ENCODE measurements at places on chromosomes 3 and 15. TPM values are rescaled to one million over a fixed set of nuclear protein-coding genes. Genes with fewer than 3 reads are reported as not detected.

GRCh38 chr3:186209810-186210752, 101.2 kb upstream of the ETV5 start:
- H3K4me1 ChIP-seq: peaks cover 31% of the 10 kb centered on the region
- no peaks in the 10 kb centered on the region for H3K27me3 ChIP-seq
- no peaks in the 10 kb centered on the region for H3K36me3 ChIP-seq
- H3K4me3 ChIP-seq: no peak overlapping the region
- DNase-seq: peak; percentile 96

DNA sequence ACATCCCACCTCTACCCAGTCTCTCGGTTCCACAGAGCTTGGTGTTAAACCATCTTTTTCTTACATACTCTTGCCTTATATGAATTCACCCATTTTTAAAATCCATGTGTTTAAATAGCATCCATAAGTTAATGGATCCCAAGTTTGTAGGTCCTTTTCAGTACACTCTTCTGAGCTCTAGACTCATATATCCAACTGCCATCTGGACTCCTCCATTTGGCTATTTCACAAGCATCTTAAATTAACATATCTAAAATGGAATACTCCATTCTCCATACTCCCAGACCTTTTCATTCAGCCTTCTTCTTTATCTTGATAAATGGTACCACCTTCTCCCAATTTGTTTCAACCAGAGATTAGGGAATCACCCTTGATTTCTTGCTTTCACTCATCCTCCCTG, 113.4 kb downstream of the CHST2 start:
- no peaks in the 10 kb centered on the region for H3K4me1 ChIP-seq
- no peaks in the 10 kb centered on the region for H3K36me3 ChIP-seq
- H3K27me3 ChIP-seq: no peaks in the 10 kb centered on the region
- DNase-seq: no peak
- no peak overlapping the region for H3K27ac ChIP-seq

GRCh38 chr3:15064299-15064834, 748 bp downstream of the MRPS25 start:
- peak overlapping the region; percentile 100 for H3K4me3 ChIP-seq
- H3K36me3 ChIP-seq: peaks cover under 1% of the 10 kb centered on the region
- no peaks in the 10 kb centered on the region for H3K27me3 ChIP-seq
- peaks cover 13% of the 10 kb centered on the region for H3K4me1 ChIP-seq

- no peaks in the 10 kb centered on the region for H3K27me3 ChIP-seq
- no peak overlapping the region for H3K27ac ChIP-seq
- H3K4me3 ChIP-seq: no peak overlapping the region
- no peak for DNase-seq
Observed at GRCh38 chr3:73207946-73208440, 146.5 kb downstream of the EBLN2 start.

DNA sequence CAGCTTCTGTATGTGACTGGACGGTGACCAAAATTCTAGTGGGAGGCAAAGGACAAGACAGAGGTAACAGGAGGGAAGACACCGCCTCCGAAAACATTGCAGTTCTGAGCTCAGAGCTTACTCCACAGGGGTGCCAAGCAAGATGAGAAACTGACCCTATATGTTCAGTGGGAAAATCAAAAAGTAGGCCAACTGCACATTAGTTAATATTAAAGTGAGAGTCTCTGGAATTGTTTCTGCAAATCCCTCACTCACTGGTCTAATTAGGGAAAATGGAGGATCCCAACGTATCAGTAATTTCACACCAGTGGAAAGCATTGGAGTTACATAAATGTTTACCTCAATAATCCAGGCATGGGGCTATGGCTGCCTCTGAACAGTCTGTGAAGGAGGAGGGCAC, 313.3 kb upstream of the KCNH8 start:
- no peak overlapping the region for H3K4me3 ChIP-seq
- H3K36me3 ChIP-seq: no peaks in the 10 kb centered on the region
- no peaks in the 10 kb centered on the region for H3K27me3 ChIP-seq
- no peaks in the 10 kb centered on the region for H3K4me1 ChIP-seq
- no peak for DNase-seq

DNA sequence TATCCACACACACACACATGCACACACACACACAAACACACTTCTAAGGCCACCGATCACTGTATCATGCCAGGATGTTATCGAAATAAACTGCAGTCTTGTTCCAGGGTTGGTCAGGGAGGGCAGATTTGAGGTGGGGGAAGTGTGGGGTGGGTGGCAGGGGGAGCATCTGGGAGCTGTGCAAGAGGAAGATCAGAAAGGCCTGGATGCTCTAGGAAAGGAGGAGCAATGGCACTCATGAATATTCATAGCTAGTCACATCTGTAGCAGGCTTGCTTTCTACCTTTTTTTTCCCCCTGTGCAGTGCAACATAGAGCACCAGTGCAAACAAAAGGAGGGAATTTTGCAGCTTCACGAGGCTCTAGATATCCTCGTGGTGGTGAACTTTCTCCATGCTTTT, 84.9 kb downstream of the MEIS2 start:
- H3K4me1 ChIP-seq: no peaks in the 10 kb centered on the region
- H3K36me3 ChIP-seq: no peaks in the 10 kb centered on the region
- peak; percentile 19 for DNase-seq
- H3K4me3 ChIP-seq: no peak overlapping the region
- no peak overlapping the region for H3K27ac ChIP-seq

- DNase-seq: no peak
- no peaks in the 10 kb centered on the region for H3K4me1 ChIP-seq
- H3K27me3 ChIP-seq: no peaks in the 10 kb centered on the region
- H3K4me3 ChIP-seq: no peak overlapping the region
- no peaks in the 10 kb centered on the region for H3K36me3 ChIP-seq
Observed at GRCh38 chr3:20353286-20353685, 167.3 kb upstream of the SGO1 start.

- peak; percentile 23 for DNase-seq
- no peaks in the 10 kb centered on the region for H3K36me3 ChIP-seq
- H3K27me3 ChIP-seq: no peaks in the 10 kb centered on the region
- H3K4me1 ChIP-seq: peaks cover 4% of the 10 kb centered on the region
- no peak overlapping the region for H3K27ac ChIP-seq
Observed at GRCh38 chr3:33908250-33908851, 109.9 kb downstream of the PDCD6IP start.

DNA sequence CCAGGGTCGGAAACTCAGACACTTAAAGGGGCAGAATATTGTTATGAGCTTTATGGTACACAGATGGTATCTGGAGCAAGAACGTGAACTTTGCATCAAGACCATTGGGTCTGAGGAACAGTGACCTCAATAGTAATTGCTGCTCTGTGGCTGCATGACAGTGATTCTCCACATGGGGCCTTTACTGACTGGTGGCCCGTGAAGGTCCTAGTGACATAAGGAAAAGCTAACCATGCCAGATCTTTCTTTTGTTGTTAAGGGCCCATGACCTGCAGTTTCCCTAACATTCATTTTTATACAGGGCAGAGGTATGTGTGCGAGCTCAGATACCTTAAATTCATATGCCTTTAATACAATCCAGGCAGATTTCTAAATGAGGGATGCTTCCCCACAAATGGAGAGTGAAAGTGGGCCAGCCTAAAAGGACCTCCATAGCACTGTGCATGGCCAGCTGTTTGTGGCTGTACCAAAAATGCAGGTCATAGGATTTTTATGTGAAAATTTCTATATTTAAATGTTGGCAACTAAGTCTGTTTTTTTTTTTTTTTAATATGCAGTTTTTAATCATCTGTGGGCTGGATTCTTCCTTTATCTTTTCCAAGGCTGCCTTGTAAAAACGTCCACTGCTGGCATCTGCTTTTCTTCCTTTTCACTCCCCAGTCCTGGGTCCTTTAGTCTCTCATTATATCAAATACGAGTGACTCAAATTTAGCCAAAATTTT, 188.0 kb upstream of the IL12A start:
- peaks cover 10% of the 10 kb centered on the region for H3K4me1 ChIP-seq
- no peak overlapping the region for H3K4me3 ChIP-seq
- H3K27me3 ChIP-seq: no peaks in the 10 kb centered on the region
- no peaks in the 10 kb centered on the region for H3K36me3 ChIP-seq
- no peak overlapping the region for H3K27ac ChIP-seq

- no peaks in the 10 kb centered on the region for H3K27me3 ChIP-seq
- no peak overlapping the region for H3K4me3 ChIP-seq
- no peak for DNase-seq
- no peaks in the 10 kb centered on the region for H3K36me3 ChIP-seq
- peaks cover 3% of the 10 kb centered on the region for H3K4me1 ChIP-seq
Observed at GRCh38 chr3:60048447-60048848, 998.6 kb upstream of the CFAP20DC start.

DNA sequence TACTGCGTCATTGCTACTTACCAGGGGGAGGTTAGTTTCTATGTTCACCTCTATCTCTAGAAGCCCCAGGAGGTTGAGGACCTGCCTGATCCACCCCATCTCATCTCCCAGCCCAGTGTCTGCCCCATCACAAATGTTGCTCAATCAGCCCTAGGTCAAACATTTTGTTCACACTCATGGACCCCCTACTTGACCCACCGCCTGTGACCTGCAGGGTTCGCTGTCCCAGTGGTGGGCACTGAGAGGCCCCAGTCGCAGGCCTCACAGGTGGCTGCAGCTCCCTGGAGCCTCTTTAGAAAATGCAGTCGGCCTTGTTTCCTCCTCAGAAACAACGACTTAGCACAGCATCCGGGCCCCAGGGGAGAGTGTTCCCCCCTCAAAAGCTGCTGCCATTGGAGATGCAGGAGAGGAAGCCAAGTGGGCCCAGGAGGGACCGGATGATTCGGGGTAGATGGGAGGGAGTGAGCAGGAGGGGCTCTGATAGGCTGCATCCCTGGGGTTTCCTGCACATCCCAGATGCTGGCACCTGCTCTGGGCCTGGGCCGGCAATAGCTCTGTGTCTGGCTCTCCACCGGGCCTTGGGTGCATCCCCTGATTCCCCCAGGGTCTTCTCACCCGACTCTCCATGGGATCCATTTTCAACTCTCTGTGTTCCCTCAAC, 18.4 kb upstream of the INSYN1 start:
- H3K27ac ChIP-seq: no peak overlapping the region
- peaks cover 25% of the 10 kb centered on the region for H3K27me3 ChIP-seq
- no peak for DNase-seq

DNA sequence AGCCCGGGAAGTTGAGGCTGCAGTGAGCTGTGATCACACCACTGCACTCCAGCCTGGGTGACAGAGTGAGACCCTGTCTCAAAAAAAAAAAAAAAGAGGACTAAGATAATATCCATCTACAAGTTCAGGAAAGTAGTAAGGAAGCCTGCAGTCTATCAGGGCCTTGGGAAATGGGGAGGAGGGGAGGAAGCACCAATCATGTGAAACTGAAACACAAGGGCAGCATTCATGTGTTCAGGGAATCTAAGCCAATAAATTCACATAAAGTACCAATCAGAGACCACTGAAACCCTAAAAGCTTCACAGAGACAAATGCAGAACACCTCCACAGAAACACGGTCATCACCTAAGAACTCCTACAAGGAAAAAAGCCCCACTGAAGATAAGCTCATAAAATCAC, 22.9 kb upstream of the HHATL start:
- DNase-seq: no peak
- no peaks in the 10 kb centered on the region for H3K4me1 ChIP-seq
- H3K27ac ChIP-seq: no peak overlapping the region
- H3K36me3 ChIP-seq: no peaks in the 10 kb centered on the region
- no peaks in the 10 kb centered on the region for H3K27me3 ChIP-seq

- H3K27me3 ChIP-seq: no peaks in the 10 kb centered on the region
- DNase-seq: no peak
- no peaks in the 10 kb centered on the region for H3K4me1 ChIP-seq
- H3K36me3 ChIP-seq: peaks cover 24% of the 10 kb centered on the region
Observed at GRCh38 chr15:63582718-63583426, 14.3 kb upstream of the FBXL22 start.

- no peaks in the 10 kb centered on the region for H3K27me3 ChIP-seq
- peak overlapping the region; percentile 48 for H3K27ac ChIP-seq
- no peaks in the 10 kb centered on the region for H3K36me3 ChIP-seq
- DNase-seq: peak; percentile 98
- H3K4me3 ChIP-seq: no peak overlapping the region
Observed at GRCh38 chr3:3705090-3705775, 94.0 kb upstream of the LRRN1 start.

DNA sequence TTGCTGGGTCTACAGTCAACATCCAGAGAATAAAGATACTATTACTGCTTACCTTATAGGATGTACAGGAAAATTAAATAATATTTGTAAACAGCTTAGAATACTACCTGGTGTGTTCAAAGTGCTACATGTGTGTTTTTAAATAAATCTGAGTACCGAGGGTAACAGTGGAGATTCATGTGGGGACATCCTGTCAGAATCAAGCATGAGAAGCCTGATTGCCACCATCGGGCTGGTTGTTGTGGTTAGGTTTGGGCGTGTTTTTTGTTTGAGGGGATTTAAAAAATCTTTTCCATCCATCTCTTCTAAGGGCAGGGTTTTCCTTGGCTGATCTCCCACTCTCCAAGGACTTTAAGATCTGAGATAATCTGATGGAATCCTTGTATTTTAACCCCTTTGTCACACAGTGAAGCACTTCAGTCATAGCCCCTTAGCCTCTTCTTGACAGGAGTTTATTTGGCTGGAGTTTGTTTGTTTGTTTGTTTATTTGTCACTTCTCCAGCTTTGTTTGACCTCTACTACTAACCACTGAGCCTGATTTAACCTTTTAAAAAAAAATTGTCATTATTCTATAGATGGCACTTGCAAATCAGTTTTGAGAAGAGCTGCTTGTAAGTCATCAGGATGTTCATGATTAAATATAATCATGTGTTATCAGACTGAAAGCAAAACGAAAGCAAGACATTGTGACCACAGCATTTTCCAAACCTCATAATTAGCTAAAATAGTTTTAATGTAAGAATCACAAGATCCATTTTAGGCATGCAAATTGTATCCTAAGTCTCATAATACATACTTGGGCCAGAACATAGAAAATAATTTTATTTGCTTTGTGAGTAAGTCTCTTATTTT, 72.8 kb upstream of the RARB start:
- no peak overlapping the region for H3K4me3 ChIP-seq
- H3K27me3 ChIP-seq: no peaks in the 10 kb centered on the region
- H3K36me3 ChIP-seq: no peaks in the 10 kb centered on the region
- no peak overlapping the region for H3K27ac ChIP-seq
- peak; percentile 41 for DNase-seq

The CFAP100 gene
- total RNA-seq: not detected

The PRKAR2A gene
- total RNA-seq: 24.3 TPM

The TRPM1 gene
- total RNA-seq: not detected

The CSPG5 gene
- total RNA-seq: 1.4 TPM

The XCR1 gene
- total RNA-seq: 0.18 TPM

All from muscle of leg (tissue), 16 donors.